Foreskin fibroblast (primary cell): ENCODE measurements at places on chromosomes 2 and 18.

- DNase-seq: no peak
These were observed 112.5 kb downstream of the KCNF1 start for GRCh38 chr2:11024259-11024645.

DNA sequence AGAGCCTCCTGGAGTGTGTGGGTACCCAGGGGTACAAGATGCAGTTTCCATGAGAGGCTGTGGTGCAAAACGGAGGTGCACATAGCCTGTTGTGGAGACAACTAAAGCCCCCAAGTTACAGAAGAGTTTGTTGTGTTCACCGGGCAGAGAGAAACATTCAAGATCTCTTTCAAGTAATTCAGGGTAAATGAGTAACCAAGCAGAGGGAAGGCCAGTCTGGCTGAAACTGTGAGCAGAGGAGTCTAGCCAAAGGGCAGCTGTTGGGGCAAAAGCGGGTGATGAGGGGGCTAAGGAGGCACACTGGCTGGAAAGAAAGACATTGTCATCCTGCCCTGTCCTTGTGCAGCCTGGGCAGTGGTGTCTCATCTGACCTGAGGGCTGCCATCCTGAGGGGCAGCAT is 52.0 kb downstream of the CXCR4 start:
- no peak for DNase-seq

GRCh38 chr18:3692691-3693090 is 242.7 kb downstream of the TGIF1 start:
- DNase-seq: no peak

DNA sequence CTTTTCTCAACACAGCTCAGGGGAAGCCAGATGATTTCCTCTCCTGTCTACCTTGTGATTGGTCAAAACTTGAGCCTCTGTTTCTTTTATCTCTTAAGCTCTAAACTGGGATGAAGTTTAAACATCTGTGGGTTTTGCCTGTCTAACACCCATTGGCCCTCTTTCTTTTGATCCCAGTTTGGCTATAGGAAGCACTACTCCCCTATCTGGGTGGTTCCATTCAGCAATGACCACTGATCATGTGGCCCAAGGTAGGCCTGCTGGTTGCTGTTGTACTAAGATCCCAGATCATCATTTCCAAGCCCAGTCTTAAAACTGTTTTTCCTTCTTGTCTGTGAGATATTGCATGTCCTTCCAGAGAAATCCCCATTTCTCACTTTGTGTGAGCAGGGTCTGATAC is 51.6 kb upstream of the STPG4 start:
- DNase-seq: no peak

DNA sequence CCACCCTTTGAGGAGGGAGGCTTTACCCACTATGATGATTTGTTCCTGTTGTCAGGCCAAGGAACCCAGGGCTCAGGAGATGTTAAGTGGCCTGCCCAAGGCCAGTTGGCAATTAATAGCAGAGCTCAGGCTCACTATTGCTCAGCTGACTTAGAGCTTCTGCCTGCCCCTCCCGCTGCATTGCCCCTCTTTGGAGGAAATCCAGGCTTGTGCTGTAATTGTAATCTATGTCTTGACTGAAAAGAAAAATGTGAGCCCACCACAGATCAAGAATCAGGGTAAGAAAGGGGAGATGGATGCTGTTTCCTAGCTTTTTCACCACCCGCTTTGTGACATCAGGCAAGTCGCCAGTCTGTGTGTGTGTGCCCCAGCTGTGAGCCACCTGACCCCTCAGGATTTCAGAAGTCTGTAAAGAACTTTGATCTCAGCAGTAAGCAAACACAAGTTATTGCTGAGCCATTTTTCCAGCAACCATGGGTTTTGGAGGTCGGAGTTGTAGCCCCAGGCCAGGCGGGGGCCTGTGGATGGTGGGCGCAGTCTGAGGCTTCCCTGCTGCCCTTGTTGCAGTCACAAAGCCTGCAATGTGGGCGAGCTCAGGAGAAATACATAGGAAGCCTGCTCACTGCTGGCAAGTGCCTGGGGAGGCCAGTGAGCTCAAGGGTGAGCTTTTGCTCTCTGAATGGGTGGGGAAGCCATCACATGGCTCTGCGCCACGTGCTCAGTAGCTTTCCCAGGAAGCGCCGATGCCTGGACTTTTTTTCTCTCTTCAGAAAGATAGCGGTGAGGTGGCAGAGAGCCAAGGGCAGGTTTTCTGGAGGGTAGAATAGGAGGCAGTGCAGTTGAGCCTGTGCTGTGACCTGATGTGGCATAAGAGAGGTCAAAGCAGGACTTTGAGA is 6.1 kb downstream of the CABLES1 start:
- DNase-seq: no peak

- DNase-seq: no peak
These were observed 111.0 kb downstream of the ERBB4 start for GRCh38 chr2:212427638-212428037.

DNA sequence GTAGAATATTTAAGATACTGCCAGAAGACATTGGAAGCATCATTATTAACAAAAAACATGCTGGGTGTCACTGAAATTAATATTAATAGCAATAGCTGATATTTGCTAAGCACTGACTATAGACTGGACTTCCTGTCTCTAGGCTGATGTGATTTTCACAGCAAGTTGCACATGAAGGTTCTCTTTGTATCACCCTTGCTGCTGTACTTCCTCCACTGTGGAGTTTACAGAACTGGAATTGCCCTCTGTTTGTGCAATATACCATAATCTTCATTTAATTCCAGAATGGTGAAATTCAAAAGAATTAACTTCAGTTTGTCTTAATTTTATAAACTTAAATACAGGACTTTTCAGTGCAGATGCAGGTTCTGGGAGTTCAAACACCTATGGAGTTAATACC is 585.1 kb downstream of the RNF144A start:
- DNase-seq: no peak

DNA sequence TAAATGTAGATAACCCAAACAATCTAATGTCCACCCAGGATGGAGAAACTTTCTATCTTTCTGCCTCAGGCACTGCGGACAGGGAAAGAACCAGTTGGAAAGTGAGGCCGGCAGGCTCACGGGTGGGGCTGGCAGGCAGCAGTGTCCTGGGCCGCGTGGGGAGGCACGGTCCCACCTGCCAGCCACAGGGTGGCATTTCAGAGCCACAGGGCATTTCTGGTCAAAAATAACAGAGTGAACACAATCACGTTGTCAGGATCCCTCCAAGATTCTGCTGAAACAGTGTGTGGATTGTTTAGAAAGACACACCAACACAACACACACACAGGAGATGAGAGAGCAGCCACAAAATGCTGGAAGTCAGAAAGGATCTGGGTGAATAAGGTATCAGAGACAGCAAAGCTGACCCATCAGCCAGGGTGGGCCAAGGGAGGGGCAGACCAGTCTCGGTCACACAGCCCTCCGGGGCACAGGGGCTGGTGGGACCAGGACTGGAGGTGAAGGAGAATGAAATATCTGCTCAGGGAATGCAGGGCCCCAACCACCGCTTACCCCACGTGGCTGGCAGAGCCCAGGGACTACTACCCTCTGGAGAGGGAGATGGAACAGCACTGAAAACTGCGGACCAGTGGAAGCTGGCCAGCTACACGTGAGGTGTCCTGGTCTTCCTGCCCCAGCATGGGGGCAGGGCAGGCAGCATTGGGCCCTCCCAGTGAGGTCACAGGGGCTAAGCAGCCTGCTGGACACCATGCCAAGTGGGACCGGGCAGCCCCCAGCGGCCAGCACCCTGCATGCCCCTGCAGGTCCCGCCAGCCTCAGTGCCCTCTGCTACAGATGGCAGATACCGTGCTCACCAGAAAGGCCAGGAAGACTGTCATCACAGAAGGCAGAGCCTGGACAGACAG is 173.9 kb downstream of the HDAC4 start:
- DNase-seq: no peak

DNA sequence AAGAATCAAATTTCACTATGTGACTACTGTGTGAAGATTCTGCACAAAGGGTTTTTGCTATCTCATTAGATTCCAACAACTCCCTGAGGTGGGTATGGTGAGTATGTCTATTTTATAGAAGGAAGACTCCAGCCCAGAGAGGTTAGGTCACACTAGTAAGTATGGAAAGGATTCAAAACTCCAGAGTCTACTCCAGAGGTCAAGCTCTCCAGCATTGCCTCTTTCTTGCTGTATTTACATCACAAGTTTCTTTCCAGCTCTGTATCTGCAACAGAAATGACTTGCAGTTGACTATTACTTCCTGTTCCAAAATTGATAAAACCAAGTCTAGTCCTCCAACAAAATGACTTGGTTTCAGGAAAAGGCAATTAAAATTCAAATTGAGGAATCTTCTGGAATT is 2.1 kb downstream of the COL4A4 start:
- no peak for DNase-seq

DNA sequence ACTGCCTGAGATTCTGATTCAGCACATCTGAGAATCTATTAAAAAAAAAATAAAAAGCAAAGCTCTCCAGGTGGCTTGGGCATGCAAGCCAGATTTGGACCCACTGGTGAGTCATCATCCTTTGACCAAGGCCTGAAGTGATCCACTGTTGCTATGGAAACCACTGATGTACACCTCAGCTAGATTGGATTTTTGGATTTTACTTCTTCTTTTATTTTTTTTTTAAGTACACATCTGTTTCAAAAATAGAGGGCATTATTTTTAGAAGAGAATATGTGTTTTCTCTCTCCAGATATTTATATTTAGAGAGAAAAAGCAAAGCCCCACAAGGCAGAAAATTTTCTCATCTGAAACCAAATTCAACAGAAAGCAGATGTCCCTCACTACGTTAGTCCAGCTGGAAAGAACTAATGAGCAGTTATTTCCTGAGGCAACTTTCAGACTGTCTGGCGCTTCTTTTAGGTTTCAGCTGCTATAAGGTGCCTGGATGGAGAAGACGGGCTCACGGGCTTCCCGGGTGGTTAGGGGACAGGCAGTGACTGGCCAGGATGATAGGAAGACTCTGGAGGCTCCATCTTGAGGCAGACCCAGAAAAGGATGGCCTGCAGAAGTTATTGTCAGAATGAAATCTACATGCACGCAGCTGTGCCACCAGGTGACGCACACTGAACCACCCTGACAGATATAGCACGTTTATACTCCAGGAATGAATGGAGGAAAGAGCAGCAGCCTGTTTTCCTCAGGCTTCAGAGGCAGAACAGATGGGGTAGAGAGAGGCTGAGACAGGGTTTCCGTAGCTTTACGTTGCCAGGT is 50.5 kb downstream of the MRPL35 start:
- DNase-seq: peak; percentile 68

DNA sequence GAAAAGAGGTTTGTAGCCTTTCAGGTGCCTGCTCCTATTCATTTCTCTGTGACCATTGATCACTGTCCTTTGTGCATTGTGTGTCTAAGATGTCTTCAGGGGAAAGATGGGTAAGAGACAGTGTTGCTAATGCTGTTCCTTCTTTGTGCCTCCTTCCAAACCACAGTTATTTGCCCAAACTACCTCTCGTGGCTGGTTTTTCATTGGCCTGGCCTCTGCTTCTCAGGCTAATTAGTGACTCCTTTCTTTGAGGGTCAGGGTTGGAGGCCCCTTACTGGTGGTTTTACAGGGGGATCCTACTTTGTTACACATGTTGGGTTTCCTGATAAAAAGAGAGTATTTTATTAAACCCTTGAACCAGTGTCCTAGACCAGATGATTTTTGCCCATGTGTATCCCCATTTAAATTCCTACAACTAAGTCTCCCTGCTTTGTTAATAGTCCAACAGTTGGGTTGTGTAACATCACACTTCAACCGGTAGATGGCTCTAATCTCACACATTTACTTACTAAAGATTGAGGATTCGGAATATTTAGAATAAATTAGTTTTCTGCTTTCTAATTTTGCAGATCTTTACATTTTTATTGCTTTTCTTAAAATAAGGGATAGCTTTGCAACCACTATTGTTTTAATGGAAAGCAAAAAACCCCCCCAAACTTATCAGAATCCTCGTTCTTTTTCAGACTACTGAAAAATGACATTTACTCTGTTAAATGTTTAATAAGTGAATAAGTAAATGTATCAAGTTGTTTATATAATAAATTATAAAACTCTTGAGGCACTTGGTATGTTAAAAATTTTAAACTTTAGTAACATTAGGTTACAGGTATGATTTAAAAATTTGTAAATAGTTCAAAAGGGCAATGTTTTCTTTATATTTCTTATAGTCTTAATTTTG is 2.4 kb downstream of the MARS2 start:
- peak; percentile 76 for DNase-seq

DNA sequence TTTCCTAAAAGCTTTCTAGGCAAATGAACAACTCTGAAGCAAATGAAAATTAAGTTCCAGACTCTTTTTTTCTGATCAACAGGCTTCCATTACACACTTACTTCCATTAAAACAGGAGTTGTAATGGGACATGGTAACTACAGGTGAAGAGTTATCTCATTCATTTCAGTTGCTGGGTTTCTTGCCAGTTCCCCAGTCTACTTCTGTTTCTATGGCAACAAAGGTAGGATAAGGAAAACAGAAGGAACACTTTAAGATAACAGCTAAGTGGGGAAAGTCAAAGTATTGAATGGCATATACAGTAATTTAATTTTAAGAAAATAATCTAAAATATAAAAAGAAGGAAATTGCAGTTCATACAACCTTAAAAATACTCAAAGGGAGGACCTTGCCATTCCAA is 25.1 kb downstream of the BAZ2B start:
- no peak for DNase-seq

DNA sequence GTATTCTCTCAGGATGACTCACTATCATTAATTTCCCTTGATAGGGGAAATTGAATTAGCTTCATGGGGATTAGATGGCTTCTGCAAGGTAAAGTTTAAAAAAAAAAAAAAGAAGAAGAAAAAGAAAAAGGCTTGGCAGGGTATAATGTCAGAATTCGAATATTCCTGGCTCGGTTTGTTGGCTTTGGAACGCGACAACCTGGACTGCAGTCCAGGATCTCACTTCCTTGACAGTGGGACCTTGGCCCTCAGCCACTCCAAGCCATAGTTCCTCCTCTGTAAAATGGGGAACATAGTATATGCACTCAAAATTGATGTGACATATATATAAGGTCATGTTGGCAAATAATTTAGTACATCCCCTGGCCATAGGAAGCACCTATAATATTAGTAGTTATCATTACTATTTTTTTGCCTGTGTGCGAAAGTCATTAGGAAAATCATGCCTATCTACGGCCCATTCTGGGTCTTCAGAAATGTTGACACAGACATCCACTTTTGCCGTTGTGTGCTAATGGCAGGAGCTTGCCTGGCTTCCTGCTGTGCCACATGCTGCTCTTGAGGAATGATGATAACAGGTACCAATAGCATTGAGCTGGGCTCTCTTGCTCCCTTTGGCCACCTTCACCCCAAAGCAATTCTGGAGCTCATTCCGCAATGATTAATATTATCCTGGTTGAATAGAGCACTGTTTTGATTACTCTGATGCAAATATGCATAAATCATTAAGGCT is 97.9 kb downstream of the MTCL1 start:
- no peak for DNase-seq
